ENCODE measurements at places on chromosomes 7 and 10.

DNA sequence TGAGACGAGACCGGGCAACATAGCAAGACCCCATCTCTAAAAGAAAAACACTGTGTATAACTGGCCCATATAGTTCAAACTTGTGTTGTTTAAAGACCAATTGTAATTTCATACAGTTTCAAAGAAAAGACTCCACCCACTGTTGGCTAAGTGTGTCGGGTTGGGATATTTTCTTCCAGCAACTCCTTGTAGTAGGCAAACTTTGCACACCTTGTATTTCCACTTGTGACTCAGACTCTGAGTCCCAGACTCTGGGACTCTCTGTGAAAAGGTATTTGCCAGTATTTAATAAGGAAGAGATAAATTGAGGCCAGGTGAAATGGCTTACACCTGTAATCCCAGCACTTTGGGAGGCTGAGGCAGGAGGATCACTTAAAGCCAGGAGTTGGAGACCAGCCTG lies 29.3 kb upstream of the RHBDD2 start:
- DNase-seq = no peak

DNA sequence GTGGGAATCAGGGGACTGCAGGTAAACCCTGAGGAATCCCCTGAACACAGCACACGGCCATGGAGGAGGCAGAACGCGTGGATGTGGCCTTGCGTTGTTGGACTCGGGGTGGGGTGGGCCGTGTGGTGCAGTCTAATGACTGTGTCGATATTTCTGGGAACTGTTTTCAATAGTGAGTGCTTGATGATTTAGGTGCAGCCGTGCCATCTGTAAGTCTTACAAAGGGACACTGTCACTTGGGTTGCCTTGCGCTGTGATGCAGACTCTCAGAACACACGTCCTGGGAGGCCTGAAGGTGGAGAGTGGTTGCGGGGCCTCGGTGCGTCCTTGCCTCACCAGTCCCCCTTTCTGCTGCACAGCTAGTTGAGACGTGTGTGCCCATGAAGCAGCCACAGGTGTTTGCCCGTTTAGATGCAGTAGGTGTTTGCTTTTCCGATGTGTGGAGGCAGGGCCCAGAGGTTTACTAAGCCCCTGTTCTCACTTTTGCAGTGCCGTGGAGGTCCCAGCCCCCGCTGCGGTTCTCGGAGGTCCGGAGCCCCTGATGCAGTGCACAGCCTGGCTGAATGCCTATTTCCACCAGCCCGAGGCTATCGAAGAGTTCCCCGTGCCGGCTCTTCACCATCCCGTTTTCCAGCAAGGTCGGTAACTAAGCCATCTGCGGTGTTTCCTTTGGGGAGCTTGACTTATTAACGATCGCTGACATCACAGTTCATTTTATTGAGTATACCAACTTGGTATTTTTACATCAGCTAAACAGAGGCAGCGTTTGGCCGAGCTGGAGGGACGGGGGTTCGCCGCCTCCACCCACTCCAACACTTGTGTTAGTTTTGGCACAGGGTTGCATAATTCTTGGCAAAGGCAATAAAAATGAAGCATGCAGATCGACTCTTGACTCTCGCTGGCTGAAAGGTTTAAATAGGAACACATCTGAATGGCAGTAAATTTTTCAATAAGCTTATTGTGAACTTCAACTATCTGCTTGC lies 240.7 kb downstream of the MGMT start:
- no peak for DNase-seq

GRCh38 chr7:143256932-143257331 lies 6.3 kb upstream of the GSTK1 start:
- no peak for DNase-seq

DNA sequence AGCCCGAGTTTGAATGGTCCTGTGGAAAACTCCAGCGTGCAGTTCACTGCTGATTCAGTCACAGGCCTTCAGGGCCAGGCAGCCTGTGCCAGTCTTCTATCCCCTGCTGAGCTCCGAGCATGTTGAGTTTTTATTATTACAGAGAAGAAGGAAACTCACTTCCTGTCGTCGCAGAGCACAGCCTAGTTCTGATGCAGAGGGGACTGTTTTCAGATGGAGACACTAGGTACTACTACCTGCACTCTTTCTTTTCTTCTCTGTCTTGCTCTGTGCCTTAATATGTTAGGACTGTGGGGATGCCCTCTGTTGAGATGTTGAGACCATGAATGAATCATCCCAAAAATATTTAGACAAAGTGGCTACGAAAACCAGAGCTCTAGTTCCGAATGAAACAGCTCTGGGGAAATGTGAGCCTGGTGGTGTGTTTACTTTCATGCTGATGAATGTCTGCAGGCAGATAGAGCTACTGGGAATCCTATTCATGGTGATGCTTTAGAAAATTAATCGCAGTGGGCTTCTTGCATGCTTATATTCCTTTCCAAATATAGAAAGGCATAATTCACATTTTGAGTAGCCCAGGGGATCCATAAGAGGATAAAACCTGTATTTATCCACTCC lies 29.6 kb downstream of the CASP7 start:
- no peak for DNase-seq

- DNase-seq = no peak
Measured at GRCh38 chr7:156842740-156843140, 50.2 kb downstream of the LMBR1 start.

Measured in activated CD4-positive, alpha-beta T cell treated with anti-CD3 and anti-CD28 coated beads for 4 hours (primary cell).